Motor neuron (in vitro differentiated cells): ENCODE measurements at places on chromosomes 6 and 20. TPM values are rescaled to one million over a fixed set of nuclear protein-coding genes. Genes with fewer than 3 reads are reported as not detected.
A peak's percentile ranks its signal among the peaks of the same experiment; 100 is the strongest.

RIPOR3 gene
- 1.0 and 2.2 TPM in 2 replicates for total RNA-seq

IMPG1 gene
- 0.43 and 0.75 TPM in 2 replicates for total RNA-seq

DNMT3B gene
- total RNA-seq: 18.5 and 19.7 TPM in 2 replicates

ATXN1 gene
- 16.8 and 19.8 TPM in 2 replicates for total RNA-seq

VGLL2 gene
- total RNA-seq: 0.21 TPM in 1 of 2 replicates, not detected in the other

DNA sequence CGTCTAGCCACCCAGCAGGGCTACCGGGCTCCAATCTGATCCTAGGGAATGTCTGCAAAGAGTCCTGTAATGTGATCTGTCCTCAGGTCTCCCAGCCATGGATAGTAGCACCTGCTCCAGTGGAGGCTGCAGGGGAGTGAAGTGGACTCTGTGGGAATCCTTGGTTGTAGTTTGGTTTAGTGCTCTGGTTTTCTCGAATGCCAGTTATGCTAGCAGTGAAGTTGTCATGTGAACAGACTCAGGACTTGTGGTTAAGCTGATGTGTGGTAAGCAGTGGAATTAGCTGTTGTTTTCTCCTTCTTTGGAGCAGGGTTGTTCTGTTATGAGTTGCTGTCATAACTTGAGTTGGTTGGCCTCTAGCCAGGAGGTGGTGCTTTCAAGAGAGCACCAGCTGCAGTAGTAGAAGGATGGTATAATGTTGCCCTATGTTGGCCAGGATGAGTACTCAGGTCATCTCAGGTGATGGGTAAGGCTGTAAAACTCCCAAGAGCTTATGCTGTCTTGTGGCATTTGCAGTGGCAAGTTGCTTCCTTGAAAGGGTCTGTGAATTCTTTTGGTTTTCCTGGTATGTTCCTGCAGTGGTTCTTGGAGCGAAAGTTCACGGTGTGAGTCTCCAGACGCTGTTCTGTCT is 390.2 kb downstream of the UTRN start:
- ATAC-seq: no peak

- ATAC-seq: peak; percentile 72
Measured at GRCh38 chr6:16386057-16386456, 147.7 kb downstream of the GMPR start.

DNA sequence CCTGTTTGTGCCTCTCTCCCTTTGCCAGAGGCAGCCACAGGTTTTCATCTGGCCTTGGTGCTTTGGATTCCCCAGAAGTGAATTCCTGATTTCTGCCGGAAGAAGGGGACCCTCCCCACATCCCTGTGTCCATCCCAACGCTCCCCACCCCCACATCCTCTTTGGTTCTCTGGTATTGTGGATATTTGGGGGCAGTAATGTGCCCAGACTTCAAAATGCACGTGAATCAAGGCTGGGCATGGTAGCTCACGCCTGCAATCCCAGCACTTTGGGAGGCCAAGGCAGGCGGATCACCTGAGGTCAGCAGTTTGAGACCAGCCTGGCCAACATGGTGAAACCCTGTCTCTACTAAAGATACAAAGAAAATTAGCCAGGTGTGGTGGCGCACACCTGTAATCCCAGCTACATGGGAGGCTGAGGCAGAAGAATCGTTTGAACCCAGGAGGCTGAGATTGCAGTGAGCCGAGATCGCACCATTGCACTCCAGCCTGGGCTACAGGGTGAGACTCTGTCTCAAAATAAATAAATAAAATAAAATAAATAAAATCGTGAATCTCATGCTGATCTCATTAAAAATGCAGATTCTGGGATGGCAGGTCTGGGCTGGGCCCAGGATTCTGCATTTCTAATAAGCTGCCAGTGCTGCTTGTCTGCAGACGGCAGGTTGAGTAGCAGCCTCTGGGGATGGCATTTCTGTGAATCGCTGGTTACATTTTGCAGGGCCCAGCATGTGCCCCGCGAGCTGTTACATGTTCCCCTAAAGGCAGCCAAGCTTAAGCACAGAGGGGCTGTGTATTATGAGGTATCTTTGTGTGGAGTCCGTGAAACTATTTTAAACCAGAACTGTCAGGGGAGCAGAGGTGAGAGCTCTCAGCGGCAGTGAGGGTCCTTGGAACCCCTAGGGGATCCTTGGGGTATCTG is 49.0 kb downstream of the SYNJ2 start:
- ATAC-seq: no peak

DNA sequence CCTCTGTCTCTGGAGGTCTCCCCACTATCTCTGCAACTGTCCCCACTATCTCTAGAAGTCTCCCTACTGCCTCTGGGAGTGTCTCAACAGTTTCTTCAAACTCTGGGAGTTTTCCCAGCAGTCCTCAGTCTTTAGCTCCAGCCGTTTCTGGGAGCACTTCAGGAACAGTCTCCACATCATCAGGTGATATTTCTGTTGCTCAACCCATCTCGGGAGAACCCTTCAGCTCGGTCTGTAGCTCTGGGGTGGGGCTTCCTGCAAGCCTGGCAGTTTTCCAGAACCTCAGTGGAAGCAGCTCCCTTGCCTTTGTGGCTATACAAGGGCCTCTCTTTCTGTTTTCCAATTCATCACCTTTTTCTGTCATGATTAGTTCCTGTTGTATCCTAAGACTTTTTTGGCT is 3.0 kb upstream of the SFTA2 start:
- peak; percentile 80 for ATAC-seq

DNA sequence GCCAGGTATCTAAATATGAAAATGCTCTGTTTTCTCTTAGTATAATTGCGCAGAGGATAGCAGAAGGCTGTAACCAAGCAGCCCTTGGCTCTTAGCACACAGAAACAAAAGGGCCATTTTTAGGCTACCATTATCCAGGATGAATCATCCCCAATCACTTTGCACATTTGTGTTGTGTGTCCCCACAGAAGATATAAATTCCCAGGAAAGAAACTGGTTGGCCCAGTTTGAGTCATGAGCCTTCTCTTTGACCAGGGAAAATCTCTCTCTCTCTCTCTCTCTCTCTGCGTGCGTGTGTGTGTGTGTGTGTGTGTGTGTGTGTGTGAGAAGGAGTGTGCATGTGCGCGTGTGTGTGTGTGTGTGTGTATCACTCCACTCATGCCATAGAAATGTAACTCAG is 178.5 kb downstream of the FRK start:
- ATAC-seq: no peak

GRCh38 chr20:57218489-57218888 is 48.0 kb downstream of the BMP7 start:
- no peak for ATAC-seq
